ENCODE measurements at places on chromosomes 1 and 21. TPM values are rescaled to one million over a fixed set of nuclear protein-coding genes. Genes with fewer than 3 reads are reported as not detected.

PODN gene
- 0.60 TPM for total RNA-seq

DNA sequence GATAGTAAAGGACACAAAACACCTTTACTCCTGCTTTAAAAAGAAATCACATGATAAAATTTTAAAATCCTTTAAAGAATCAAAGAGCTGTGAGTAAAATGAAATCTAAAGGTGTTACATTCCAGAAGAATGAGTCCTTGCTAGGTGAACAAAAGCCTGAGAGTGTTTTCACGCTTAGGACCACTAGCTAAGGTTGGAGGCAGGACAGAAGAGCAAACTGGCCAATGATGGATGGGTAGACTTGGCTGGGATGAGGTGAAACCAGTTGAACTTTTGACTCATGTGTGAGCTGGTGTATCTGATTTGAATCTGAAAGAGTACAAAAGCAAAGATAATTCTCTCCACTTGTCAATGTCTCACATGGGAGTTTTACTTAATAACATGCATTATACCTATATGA is 35.1 kb downstream of the CATSPERE start:
- no peak for DNase-seq

- DNase-seq = no peak
Measured at GRCh38 chr1:233656032-233656635, 42.2 kb downstream of the KCNK1 start.

DNA sequence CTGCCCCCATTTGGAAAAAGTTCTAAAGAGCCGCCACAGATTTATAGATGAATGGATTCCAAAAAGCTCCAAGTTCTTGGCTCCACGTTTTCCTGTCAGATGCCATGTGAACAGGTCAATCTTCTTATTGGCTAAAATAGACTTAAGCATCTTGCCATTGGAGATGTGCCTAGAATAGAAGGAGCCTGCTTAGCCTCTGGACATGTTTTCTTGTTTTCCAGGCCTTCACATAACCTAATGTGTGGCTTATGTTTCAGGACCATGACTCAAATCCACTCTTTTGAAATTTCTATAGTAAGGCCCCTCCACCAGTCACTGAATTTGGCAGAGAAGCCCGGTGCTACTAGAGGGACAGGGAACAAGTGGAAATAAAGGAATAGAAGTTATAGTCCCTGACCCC is 31.5 kb downstream of the PHC2 start:
- DNase-seq = no peak

- no peak for DNase-seq
Measured at GRCh38 chr1:214193691-214194090, 87.3 kb upstream of the SMYD2 start.

- no peak for DNase-seq
Measured at GRCh38 chr21:22297575-22297974, 1299.4 kb downstream of the NCAM2 start.
